Foreskin keratinocyte (primary cell): ENCODE measurements at places on chromosomes 12 and 14.

- peak; percentile 29 for DNase-seq
Observed at GRCh38 chr12:41189395-41190251, 1.5 kb downstream of the PDZRN4 start.

DNA sequence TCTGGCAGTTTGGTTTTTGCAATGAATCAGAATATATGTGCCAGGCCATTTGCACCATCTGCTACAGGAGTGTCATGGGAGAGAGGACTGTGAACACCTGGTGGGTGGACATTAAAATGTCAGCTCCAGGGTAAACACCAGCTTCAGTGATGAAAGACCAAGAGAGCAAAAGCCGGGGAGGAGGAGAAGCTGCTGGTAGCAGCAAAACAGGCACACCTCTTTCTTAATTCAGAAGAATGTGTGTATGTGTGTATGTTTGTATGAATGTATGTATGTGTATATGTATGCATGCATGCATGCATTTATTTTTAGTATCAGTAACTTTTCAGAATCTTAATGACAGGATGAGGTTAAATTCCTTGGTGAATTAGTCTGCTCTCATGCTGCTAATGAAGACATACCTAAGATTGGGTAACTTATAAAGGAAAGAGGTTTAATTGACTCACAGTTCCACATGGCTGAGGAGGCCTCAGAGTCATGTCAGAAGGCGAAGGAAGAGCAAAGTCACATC is 357.4 kb upstream of the PRICKLE1 start:
- DNase-seq = peak; percentile 68

- peak; percentile 92 for DNase-seq
Observed at GRCh38 chr12:89225401-89225800, 126.9 kb downstream of the DUSP6 start.

- no peak for DNase-seq
Observed at GRCh38 chr12:114506651-114507050, 100.7 kb upstream of the TBX5 start.

GRCh38 chr12:129298921-129299320 is 445.6 kb downstream of the GLT1D1 start:
- no peak for DNase-seq

- DNase-seq = peak; percentile 64
Observed at GRCh38 chr12:7869137-7869536, 3.6 kb downstream of the SLC2A14 start.

DNA sequence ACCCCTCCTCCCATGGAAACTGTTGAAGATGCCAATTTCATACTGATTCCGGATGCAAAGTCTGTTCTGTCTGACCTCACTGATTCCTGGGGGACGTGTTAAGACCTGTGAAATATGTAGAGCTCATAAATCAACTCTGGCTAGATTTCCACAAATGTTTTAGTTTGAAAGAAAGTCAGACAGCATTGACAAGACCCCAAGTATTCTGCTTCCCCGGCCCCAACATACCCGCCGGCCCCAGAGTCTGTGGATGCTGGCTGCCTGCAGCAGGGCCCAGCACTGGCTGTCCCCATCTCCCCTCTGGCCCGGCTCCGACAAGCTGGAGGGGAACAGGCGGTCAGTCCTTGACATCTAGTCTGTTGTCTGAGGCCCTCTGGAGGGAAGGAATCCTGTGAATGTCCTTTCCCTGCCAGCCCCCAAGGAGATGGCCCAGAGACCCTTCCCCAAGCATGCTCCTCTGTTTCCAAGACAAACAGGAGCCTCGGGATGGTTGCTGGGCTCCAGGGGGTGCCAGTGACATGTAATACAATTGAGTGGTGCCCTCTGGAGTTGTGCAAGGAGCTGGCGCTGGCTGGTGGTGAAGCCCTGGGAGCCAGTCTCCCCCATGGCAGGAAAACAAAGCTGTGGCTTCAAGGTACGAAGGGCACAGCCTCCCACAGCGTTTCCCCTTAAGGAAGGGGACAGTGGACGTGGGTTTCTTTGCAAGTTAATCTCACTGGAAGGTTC is 22.3 kb downstream of the FBLN5 start:
- DNase-seq = peak; percentile 70

GRCh38 chr14:92928258-92928629 is 5.3 kb downstream of the CHGA start:
- no peak for DNase-seq

GRCh38 chr12:96398424-96399119 is 1.7 kb downstream of the CDK17 start:
- no peak for DNase-seq

DNA sequence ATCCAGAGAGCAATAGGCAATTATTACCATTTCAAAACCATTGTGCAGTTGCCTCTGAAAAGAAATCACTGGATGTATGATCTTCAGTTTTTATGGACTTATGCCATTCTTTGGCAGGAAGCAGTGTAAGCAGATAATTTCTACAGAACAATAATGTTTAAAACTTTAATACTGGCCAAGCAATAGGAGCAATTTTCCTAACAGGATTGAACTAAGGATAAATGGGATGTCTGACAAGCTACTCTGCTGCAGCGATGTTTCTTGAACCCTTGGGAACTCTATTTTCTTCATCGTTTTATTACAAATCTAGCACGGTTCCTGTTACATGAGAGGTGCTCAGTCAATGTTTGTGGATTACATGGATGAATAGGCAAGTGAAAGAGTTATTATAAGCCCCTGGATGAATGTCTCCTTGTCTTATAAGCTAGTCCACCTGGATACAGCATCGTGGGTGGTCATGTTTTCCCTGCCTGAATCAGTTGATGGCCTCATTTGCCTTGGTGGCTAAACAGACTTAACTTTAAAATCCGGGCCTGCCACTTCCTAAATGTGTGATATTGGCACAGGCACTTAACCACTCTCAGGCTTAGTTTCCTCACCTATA is 68.2 kb upstream of the MDM1 start:
- DNase-seq = no peak

- DNase-seq = peak; percentile 90
Observed at GRCh38 chr12:52672321-52672933, 7.8 kb downstream of the KRT1 start.

DNA sequence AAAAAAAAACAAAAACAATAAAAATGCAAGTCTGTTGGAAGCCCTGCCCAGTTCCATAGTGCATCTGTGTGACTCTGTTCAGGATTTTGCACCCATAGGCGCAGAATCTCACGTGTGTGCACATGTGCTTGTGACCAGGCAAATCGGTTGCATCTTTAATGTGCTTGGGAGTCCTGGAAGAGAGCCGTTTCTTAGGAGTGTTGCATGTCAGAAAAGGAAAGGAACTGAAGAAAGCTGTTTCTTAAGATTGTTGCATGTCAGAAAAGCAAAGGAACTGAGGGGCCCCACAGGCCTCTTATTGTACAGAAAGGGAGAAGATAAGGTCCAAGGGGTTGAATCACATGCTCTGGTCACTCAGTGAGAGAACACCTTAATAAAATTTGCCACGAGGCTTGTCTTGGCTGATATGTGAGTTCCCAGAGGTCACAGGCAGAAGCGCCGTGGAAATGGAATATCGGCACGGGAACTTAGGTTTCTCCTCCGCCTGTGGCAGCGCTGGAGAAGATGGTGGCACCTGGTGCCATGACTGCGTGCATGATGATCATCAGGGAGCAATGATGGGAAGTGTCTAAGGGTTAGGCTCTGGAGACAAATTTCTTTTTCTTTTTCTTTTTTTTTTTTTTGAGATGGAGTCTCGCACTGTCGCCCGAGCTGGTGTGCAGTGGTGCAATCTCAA is 90.0 kb downstream of the LRRC74A start:
- no peak for DNase-seq

GRCh38 chr12:22084852-22085251 is 38.8 kb downstream of the CMAS start:
- no peak for DNase-seq

GRCh38 chr12:18546399-18546798 is 191.4 kb downstream of the PLCZ1 start:
- peak; percentile 30 for DNase-seq

DNA sequence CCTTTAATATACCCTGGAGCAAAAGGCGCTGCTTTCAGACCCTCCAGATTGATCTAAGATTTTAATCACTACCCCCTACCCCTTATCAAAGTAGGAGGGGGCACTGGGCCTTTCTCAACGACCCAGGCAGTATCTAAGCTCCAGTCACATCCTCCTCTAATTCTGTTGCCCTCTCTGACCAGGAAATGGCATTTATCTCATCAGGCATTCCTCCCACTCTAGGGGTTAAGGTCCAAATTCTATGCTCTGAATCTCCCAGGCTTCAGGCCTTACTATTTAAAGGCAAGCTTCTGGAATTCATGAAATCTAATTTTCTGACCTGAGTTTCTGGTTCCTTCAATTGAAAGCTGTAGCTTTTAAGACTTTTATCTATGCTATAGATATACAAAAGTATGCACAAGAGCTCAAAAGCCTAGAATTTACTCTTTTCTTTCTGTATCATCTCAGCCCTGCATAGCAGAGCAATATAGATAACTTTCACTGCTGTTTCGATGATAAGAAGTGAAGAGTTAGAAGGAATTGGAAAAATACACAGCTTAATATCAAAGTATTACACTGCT is 622.9 kb downstream of the RPS29 start:
- no peak for DNase-seq

DNA sequence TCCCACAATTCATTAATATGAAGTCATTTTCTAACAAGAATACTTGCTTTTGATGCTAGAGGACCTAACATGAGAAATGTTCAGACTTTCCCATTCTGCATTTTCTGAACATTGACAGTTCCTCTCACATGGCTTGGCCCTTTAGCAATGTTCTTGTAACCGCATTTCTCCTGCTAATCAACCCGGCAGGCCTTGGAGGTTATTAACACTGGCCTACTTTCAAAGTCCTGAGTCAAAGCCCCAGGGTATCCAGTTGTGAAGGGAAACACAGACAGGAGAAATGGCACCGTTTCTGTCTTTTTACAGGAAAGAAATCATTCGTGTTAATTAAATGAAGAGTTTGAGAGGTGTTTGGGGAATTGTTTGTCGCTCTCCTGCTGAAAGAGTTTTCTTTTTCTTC is 446.5 kb upstream of the MIS18BP1 start:
- DNase-seq = peak; percentile 29

GRCh38 chr12:16515666-16516065 is 90.3 kb downstream of the LMO3 start:
- no peak for DNase-seq

DNA sequence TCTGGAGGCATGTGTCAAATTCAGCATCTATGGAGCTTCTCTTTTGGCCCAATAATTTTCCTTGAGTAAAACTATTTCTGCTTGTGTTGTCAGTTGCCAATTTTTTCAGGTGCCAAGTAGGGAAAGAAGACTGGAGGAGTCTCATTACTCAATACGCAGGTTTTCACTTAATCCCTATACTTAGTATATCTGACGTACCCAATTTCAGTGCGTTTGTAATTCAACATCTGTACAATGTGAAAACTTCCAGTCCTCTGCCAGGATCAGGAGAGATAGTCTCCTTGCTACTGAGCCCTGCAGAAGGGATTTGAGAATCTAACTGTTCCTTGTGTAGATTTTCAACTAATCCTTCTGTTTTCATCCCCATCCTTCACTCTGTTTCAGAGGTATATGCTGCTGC is 5.7 kb upstream of the PAWR start:
- DNase-seq = no peak
